ELR (cell line): ENCODE measurements at places on chromosomes 4 and X.

DNA sequence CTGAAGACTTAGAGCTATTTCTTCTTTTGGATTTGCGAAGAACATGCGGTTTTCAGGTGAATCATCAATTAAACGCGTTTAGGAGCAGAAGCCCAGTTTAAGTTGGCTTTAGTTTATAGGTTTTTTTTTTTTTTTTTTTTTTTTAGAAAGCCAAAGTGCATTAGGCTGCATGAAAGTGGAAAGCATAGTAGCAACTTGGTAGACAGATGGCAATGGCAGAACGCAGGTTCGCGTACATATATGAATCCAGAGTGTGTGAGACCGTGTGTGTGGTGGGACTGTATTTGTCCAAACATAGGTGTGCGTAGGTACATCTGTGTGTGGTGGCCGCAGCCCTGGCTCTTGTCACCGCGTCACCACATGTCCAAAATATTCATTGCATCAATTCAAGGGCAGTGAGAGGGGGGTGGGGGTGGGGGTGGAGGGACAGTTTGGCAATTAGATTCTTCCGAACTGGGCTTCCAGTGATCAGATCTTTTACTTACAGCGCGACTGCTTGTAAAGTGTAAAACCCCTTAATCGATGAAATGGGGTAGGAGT is 901 bp downstream of the JADE1 start:
- DNase-seq = peak; percentile 48

GRCh38 chr4:9949573-9949972 is 71.7 kb downstream of the SLC2A9 start:
- DNase-seq = no peak

- DNase-seq = no peak
Measured at GRCh38 chr4:56531823-56532222, 26.2 kb downstream of the ARL9 start.

DNA sequence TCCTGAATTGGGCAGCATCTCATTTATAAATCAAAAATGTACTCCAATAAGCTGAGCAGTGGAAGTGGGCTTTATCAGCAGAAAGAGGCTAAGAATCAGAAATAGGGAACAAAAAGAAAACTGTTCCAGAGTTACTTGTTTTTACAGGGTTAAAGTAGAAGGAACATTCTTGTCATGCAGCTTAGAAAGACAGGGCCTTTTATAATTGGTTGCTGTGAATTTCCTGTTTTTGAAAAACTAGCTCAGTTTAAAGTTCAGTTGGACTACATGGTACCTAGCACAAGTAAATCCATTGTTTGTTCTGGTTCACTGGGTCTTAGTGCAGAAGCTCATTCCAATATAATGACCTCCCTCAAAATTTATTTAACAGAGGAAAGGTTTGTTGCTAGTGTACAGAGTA is 200.8 kb downstream of the GRIA2 start:
- DNase-seq = no peak
